Activated CD4-positive, alpha-beta T cell treated with anti-CD3 and anti-CD28 coated beads, Interleukin-2, amount 10 ng/mL, durations not matched to agents 7 days and 5 days (primary cell): ENCODE measurements at places on chromosomes 6 and 20. TPM values are rescaled to one million over a fixed set of nuclear protein-coding genes. Genes with fewer than 3 reads are reported as not detected.

TMEM74B gene
- total RNA-seq, result not detected

RSPO3 gene
- not detected for total RNA-seq

DDO gene
- total RNA-seq, result not detected

ZKSCAN3 gene
- total RNA-seq, result 7.0 TPM

SLC17A2 gene
- not detected for total RNA-seq
